ENCODE measurements at places on chromosomes 12 and 14.

DNA sequence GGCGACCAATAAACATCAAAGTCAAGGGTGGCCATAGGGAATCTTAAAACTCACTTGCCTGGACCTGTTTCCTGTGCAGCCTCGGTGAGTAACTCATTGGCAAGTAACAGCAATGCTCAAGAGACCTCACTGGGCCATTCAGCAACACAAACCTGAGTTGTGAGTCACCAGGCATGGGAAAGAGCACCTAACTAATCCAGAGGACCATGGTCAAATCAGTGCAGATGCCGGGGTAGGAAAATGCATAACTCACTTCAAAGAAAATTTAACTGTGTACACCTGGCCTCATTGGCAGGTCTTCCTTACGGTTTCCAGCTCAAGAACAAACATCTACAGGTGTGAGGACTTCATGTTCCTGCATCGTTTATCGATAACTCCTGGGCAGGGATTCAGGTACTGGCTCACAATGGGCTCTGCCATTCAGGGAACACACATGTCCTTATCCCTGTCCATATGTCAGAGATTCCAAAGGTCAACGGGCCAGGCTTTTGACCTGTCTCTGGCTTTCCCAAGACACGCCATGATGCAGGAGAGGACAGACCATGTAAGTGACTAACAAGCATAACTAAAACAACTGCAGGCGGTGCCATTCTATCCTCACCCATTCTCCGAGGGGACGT is 211.8 kb downstream of the ANO2 start:
- no peak for DNase-seq

- no peak for DNase-seq
Observed at GRCh38 chr12:86683568-86684304, 427.5 kb upstream of the MGAT4C start.

DNA sequence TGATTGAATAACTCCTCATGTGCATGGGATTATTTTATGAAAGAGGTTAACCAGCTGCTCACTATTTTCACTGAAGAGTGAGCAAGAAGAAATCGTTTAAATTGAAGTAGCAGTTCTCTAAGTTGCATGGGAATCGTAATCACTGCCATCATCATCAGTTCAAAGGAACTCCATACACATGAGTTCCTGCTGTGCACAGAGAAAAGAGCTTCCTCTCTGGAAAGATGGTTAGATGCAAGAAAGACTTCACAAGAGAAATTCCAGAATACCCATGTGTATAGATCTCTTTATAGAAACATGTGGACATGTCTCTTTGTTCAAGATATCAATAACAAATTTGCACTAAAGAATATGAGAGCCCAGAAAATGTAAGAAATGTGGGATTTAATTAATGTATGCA is 291.3 kb downstream of the PDZRN4 start:
- no peak for DNase-seq

- no peak for DNase-seq
Observed at GRCh38 chr12:480831-481816, 21.4 kb downstream of the B4GALNT3 start.

DNA sequence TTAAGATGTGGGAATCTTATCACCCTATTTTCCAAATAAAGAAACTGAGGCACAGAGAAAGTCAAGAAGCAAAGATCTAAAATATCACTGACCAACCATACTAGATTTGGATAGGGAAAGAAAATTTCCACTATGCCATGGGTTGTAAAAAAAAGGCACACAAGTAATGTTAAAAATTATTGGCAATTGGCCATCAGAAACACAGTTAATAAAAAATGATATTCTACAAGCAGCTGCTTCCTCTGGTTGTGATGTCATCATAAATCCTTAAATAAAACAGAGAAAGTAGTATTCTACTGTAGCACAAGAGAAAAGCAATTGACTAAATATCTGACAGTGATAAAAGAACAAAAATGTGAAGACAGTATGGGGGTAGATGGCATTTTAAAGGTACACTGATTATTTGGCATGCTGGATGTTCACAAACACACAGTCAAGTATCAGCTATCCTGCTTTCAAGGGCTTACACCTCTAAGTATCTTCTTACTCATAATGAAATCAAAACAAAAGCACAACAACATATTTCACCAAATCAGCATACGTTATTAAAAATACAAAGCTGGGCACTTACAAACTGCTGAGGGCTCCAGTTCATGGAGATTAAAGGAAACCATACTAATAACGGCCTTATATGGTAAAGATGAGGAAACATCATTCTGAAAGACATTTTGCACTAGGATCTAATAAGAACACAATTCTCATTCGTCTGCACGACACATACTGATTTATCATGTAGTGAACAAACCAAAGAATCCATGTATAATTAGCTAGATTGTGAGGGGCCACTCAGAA is 45.7 kb downstream of the CORO1C start:
- DNase-seq, result no peak
